HL-60 (cell line): ENCODE measurements at places on chromosomes 1 and 21.

DNA sequence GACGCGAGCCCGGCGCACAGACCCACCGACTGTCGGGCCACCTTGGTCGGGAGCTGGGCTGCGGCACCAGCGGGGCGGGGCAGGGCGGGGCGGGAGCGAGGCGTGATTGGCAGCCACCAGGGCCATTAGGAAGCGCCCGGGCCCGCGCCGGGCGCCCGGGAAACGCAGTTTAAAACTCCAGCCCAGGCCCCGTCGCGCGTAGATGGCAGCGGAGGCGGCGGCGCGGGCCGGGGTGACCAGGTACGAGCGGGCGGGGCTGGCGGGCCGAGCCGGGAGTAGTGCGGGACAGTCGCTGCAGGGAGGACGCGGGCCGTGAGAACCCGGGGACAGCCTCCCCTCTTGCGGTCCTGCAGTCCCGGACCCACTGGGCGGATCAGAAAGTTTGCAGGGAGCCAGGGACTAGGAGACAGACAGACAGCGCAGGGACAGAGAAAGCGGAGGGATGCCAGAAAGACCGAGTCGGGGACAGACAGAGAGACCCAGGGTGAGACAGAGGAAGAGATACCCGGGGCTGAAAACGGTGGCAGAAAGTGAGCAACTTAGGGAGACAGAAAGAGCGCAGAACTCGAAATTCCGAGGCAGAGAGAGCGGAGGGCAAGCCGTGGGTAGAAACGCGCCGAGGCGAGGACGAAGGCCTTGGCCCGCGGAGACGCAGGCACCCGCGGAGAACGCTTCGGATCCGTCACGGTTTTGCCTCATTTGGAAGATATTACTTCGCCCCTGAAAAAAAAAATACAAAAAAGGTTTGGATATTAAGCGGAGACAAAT, at the start of gene DMBX1:
Gene DMBX1 (plus strand): TSS at position 199 of the 768 bp plus-strand sequence. CDS start 17,175 bp downstream, outside the sequence.
- DNase-seq = no peak

GRCh38 chr1:228084325-228084724, 1.8 kb downstream of the ARF1 start:
- DNase-seq = peak; percentile 80

DNA sequence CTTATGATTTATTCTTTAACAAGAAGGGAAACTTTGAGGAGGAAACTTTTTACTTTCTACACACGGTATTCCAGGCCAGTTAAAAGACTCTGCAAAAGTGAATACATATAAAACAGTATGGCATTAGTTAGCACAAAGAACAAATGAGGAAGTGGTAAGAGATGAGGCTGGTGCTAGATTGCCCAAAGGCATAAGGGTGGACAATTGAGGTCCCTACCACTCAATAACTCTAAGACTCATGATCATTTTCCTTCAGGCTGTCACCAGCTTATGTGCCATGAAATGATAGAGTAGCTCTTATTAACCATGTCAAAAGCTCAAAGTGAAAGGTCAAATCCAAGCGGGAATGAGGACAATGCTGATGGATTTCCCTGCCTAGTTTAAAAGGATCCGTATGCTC, 124.5 kb downstream of the TBX15 start:
- no peak for DNase-seq

DNA sequence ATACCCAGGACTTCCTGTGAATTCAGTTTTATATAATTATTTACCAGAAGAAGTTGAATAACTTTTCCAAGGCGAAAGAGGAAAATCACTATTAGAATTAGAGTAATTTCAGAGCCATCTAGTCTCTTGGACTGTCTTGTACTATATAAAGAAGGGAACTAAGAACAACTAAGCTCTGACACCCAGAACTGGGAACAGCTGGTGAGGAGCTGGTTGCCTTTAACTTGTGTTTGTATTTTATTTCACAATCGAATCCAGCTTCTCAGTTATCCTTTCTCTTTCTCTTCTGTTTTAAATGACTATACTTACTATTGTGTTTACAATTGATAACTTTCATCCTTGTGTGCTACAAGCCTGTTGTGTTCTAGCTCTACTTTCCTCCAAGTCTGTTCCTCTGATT, 8.4 kb downstream of the SNX27 start:
- peak; percentile 39 for DNase-seq

- no peak for DNase-seq
Observed at GRCh38 chr1:93000751-93001175, 39.5 kb upstream of the DIPK1A start.

DNA sequence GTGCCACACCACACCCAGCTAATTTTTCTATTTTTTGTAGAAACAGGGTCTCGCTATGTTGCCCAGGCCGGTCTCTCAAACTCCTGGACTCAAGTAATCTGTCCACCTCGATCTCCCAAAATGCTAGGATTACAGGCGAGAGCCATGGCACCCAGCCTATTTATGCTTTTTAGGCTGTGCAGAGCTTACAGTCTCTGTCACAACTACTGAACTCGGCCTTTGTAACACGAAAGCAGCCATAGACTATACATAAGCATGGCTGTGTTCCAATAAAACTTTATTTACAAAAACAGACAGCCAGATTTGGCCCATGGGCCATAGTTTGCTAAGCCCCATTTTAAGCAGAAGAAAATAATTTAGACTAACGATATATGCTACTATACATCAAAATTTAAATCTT, 54.4 kb downstream of the NID1 start:
- no peak for DNase-seq

GRCh38 chr1:180003026-180003695, 48.6 kb downstream of the CEP350 start:
- DNase-seq = no peak

DNA sequence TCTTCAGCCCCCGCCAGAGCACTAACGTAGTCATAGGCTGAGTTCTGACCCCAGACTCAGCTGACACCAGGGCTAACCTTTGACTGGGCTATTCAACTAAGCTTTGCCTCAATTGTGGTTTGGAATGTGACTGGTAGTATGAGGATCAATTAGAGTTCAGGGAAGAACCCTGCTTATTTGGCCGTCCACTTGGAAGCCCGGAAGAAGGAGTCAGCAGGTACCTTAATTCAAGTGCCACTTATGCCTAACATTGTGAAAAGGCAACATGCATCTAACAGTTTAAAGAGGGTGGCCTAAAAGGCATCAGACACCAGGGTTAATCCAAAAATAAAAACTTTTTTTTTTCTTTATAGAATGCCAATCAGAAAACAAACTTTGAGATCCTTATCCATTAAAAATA, 92.3 kb downstream of the BEND5 start:
- no peak for DNase-seq

- no peak for DNase-seq
Observed at GRCh38 chr1:205936846-205937586, 6.2 kb downstream of the SLC26A9 start.

DNA sequence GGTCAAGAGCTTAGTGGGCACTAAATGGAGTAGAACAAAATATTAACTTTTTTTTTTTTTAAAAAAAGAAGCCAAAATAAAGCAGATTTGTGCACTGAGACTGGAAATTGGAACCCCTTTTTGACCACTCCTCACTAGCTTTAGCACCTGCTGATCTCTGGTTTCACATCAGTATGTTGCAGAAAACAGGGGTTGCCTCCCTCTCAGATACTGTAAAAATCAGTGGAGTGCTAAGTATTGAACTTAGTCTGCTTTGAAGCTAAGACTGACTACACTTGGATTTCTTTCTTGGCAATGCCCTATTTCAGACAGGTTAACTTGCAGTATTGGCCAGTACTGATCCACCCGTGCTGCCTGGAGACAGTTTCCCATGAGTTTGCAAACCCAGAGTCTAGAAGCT, 2.7 kb upstream of the KIAA0040 start:
- no peak for DNase-seq
